ENCODE measurements at places on chromosomes 11 and 22.

GRCh38 chr11:19989191-19989590, 171.1 kb downstream of the DBX1 start:
- no peak for DNase-seq

- DNase-seq: no peak
Measured at GRCh38 chr11:93532281-93532789, 10.9 kb downstream of the SMCO4 start.

DNA sequence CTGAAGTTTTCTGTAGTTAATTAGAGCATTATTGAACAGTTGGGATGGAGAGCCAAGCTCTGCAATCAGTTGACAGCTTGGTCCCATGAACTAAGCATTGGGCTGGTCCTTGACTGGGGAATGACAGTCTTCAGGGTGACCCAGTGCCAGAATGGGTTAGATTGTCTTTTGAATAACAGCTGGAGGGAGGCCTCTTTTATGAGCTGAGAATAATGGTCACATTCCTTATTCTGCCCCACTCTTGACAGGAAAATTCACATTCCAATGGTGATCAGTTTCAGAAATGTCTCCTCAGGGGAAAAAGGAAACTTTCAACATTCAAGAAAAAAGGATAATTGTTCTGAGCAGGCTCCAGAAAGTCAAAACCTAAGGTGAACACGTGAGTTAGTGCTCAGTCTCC, 113.9 kb downstream of the KIRREL3 start:
- no peak for DNase-seq

DNA sequence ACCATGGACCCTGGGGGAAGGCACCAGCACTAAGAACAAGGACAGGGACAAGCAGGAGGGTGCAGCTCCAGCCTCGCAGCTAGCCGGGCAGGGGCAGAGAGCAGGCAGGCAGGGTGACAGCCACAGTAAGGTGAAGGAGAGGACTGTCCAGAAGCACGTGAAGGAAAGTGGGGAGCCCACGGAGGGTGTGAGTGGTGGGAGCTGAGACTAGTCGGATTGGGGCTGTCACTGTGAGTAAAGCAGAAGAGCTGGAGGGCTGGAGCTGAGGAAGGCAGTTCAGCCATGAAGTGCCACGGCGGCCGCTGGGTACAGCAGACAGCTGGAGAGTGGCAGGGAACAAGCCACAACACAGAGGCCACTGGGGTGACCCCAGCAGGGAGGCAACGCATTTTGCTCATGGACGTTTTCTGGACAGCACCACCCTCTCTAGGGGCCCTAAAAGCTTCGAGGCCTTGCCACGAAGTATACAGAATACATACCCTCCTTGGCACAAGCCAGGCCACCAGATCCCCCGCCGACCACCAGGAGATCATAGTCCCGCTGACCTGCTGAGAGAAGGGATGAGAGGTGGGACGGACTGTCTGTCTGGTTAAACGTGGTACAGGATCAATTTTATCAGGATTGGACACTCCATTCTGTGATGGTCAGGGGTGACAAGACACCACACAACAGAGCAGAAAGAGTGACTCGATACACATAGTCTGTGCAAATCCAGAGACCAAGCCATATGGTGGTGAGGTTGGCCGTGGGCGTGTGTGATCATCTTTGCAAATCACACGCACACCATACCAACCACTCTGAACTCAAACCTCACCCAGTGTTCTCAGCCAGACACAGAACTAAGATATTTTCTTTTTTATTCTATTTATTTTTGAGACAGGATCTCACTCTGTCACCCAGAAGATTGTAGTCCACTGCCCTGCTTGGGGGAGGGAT, 10.8 kb upstream of the COMT start:
- peak; percentile 48 for DNase-seq

DNA sequence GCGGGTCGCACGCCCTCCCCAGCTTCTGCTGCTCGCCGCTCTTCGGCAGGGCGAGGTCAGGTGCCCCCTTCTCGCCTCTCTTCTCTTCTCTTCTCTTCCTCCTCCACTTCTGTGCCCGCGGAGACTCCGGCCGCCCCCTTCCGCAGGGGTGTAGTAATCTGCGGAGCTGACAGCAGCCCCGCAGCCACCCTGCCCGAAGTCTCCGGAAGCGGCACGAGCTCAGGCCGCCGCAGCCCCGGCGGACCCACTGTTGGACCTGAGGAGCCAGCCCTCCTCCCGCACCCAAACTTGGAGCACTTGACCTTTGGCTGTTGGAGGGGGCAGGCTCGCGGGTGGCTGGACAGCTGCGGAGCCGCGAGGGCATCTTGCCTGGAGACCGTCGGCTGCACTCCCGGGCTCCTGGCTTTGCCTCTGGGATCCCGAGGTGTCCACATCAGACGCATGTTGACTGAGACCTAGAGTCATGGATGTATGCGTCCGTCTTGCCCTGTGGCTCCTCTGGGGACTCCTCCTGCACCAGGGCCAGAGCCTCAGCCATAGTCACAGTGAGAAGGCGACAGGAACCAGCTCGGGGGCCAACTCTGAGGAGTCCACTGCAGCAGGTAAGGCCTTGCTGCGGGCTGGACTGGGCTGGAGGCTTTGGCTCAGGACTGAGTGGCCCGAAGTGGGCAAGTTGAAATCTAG, 486 bp downstream of the STIM1 start:
- no peak for DNase-seq

Data from inflammatory macrophage treated with lipopolysaccharide for 1 hour (primary cell).